ENCODE measurements at places on chromosomes 5 and 9.
A peak's percentile ranks its signal among the peaks of the same experiment; 100 is the strongest.

GRCh38 chr9:228929-229695, 14.4 kb downstream of the DOCK8 start:
- DNase-seq: no peak

GRCh38 chr5:135015942-135016341, 18.1 kb downstream of the PITX1 start:
- DNase-seq: no peak

DNA sequence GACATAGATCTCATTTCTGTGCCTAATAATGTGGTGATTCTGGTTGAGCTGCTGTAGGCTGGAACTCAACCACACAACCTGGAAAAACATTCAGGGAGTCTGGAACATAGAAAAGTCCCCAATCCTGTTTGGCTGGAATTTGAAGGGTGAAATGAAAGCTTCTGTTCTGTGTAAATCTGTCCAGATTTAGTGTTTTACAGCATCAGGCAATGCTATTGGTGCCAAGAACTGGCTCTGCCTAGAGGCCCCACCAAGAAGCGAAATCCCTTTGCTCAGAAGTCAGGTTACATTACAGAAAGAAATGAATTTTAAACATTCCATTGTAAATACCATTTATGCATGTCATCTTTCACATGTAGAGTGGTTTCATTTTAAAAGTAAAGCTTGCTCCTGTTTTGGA, 56.3 kb downstream of the TMEM174 start:
- no peak for DNase-seq

DNA sequence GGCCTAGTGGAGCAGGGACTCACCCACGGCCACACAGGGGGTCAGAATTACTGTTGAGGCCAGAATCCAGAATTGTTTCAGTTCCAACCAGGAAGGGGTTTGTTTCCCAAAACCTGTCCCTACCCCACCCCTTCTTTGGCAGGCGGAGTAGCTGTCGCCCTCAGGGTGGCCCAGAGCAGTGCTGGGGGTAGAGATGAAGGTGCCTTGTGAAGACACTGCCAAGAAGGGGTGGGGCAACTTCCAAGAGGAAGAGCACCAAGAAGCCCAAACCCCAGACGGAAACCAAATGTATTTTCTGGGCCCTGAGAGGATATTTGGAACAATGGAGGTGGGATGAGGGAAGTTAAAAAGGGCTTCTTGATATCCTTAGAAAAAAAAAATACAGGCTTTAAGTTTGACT, 11.4 kb upstream of the NDST1 start:
- no peak for DNase-seq

DNA sequence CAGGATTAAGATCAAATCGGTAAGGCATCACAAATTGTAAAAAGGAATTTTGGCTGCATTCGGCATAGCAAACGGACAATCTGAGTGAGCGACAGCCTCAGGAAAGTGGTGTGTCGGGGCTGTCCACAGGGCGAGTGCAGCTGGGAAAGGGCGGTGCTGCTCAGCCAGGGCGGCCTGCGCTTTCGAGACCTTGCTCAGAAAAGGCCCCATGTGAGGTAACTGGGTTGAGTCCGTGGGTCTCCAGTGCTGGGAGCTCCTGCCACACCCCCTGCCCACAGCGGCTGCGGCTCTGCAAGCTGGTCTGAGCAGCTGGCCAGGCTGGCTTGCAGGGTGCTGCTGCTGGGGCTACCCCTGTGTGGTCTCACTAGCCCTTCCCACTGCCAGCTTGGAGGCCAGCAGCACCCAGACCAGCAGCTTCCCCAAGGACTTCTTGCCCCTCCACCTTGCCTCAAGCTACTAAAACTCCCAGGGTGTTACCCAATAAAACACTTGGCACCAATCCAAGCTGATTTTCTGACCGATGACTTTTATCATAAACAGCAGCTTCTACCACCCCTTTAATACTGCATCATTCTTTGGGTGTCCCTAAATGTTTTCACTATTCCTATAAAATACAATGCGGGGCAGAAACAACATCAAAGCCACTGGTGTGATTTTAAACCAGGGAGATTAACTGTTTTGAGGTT, 6.2 kb downstream of the SURF2 start:
- no peak for DNase-seq

- no peak for DNase-seq
Measured at GRCh38 chr9:86798966-86799365, 148.3 kb downstream of the GAS1 start.

GRCh38 chr5:13664377-13664776, 280.1 kb downstream of the DNAH5 start:
- no peak for DNase-seq

GRCh38 chr9:134007150-134007549, 15.0 kb upstream of the VAV2 start:
- no peak for DNase-seq

DNA sequence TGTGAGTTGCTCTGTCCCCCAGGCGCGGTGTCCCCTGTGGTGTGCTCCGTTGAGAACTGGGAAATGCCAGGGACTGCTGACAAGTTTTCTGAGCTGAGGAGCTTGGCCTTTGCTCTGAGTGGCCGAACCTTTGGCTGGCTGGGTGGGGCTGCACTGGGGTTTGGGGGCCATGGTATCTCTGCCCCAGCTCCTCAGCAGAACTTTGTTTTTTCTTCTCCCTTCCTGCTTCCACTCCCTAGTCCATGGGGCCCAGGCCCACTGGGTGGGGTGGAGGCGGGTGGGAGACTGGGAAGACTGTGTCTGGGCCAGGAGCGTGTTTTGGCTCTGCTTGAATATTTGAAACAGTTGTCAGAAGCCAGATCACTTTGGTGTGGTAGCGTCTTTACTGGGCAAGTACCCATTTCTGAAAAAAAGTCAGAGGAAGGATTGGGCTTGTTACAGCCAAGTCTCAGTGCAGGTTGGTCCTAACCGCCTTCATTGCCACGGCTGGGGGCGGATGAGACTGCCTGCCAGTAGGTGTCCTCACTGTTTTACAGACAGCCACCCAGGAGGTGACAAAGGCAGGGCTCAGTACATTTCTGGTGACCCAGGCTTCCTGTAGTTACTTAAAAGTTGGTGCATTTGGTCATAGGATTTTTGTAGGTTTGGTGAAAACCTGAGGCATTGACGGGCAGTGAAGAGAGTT, 92.7 kb downstream of the DAB2IP start:
- no peak for DNase-seq

GRCh38 chr9:88535226-88536022, 446 bp downstream of the NXNL2 start:
- DNase-seq: no peak

- DNase-seq: peak; percentile 86
Measured at GRCh38 chr5:177116631-177117373, 16.8 kb upstream of the NSD1 start.

GRCh38 chr5:127858116-127858784, 155.1 kb downstream of the CCDC192 start:
- DNase-seq: no peak

DNA sequence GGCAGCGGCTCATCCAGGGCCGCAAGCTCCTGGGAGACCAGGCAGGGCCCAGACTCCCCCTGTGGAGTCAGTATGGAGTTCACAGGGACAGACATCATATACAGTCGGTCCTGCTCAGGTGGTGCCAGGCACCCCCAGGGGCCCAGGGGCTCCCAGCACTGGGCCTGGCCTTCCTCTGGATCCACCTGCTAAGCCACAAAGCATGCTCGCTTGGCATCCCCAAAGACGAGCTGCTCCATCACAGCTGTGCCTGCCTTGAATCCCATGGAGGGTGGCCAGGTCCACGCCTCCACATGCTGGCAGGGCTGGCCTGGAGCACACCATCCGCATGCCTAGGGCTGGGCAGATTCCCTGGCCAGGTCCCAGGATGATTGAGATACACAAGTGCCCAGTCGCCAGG, 4.6 kb downstream of the BICD2 start:
- no peak for DNase-seq

DNA sequence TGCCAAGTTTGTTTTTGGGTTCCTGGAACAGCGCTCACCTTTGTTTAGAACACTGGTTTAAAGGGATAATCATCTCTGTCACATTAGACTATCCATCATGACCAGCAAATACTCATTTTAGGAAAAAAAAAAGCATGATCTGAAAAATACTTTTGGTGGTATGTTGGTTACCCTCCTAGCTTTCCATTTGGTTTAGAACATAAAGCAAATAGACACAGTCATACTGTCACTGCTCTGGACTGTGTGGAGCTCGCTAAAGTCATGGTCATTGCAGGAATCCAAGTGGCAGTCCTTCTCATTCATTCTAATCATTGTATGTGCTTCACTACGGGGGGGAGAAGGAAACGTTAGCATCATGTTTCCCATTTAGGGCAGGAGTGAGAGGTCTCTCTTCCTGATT, 83.5 kb downstream of the PIK3R1 start:
- no peak for DNase-seq

Measured in left kidney (tissue), 8 donors.